MCF 10A (cell line): ENCODE measurements at places on chromosomes 4 and X.

GRCh38 chr4:174545268-174545667, 23.0 kb upstream of the HPGD start:
- no peak for DNase-seq

DNA sequence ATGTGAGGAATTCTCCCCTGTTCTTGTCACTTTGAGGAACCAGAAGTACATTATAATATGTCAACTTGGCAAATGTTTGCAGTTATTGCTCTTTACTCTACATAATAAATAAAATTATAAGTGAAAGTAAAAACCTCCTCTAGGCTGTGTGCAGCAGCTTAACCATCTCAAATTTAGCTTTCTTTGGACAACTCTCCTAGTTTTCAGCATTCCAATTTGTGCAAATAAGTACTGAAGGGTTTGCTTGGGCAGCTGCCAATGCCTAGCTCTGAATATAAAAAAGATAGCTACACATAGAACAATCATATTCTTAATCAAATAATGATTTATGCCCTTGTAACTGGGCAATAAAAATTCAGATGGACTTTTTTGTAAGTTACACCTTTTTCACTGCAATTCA, 82.5 kb downstream of the GASK1B start:
- no peak for DNase-seq

DNA sequence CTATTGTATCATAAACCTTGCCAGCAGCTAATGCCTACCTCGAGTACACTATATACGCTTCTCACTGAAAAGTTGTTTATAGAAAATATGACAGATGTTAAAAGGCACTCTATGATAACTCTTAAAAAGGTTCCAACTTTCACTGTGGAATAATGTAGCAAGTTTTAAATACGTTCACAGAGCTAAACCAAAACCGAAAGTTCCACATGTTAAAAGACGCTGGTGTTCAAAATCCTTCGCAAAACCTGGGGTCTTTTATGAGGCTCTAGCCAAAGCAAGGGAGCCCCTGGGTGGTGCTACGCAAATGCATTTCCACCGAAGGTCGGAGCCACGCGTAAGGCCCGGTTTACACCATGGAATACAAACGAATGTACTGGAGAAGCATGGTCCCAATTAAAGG, 103.7 kb upstream of the TENM3 start:
- DNase-seq = no peak

DNA sequence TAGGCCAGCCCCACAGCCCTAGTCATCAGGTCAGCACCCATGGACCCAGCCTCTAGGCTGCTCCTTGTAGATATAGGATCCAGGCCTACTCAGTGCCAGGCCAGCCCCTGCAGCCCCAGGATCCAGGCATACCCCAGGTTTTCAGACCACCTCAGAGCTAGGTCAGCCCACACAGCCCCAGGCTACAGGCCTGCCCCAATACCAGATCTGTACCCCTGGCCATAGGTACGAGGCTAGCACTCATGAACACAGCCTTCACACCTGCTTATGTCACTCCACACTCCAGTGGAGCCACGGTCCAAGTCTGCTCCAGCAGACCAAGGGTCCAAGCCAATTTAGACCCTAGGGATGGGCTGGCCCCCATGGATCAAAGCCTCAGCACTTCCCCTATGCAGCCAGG, 191.0 kb downstream of the DLG3 start:
- no peak for DNase-seq

DNA sequence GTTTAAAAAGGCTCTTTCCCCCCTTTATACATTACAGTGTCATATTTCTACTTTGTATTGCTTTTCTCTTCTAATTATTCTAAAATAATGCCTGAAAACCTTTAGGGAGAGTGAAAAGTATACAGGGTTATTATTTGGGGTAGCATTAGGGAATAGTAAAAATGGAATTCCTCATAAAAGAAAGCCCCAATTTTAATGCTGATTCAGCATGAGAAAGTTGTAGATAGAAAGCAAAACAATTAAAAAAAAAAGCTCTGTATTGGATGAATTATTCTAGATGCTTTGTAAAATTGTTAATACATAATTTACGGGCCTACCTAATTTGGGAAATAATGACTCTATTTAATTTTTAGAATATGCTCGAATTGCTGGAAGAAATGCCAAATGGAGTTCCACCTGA, 92.4 kb downstream of the RS1 start:
- DNase-seq = no peak
